ENCODE measurements at places on chromosomes 12 and 14. TPM values are rescaled to one million over a fixed set of nuclear protein-coding genes. Genes with fewer than 3 reads are reported as not detected.

Gene SLC6A15
- 2.7 TPM for total RNA-seq

Gene RBMS2
- total RNA-seq = 20.6 TPM

Gene ESR2
- total RNA-seq = 2.2 TPM

Gene BCL2L14
- not detected for total RNA-seq

Gene DIO3
- total RNA-seq = 52.1 TPM

Gene ABHD4
- total RNA-seq = 31.9 TPM

Gene NRXN3
- total RNA-seq = 4.7 TPM

Gene CD163L1
- 0.74 TPM for total RNA-seq

DNA sequence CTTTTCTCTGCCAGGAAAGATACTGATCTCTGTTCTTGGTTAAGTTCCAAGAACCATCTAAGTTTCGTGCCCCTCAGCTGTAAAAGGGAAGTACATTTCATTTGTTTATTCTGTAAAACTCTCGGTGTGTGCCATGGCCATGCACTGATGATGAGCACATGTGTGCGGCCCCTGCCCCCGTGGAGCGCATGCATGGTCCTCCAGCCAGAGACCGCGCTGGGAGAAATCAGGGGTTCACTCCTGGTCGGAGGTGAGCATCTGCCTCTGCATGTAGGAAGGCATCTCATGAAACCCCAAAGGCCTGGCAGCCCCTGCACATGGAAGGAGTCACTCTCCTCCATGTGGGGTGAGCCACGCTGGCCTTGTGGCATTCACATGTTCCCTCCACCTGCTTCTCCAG, 102.5 kb upstream of the RTL1 start:
- no peak for DNase-seq

GRCh38 chr12:122081697-122082221, 3.2 kb downstream of the MLXIP start:
- no peak for DNase-seq

DNA sequence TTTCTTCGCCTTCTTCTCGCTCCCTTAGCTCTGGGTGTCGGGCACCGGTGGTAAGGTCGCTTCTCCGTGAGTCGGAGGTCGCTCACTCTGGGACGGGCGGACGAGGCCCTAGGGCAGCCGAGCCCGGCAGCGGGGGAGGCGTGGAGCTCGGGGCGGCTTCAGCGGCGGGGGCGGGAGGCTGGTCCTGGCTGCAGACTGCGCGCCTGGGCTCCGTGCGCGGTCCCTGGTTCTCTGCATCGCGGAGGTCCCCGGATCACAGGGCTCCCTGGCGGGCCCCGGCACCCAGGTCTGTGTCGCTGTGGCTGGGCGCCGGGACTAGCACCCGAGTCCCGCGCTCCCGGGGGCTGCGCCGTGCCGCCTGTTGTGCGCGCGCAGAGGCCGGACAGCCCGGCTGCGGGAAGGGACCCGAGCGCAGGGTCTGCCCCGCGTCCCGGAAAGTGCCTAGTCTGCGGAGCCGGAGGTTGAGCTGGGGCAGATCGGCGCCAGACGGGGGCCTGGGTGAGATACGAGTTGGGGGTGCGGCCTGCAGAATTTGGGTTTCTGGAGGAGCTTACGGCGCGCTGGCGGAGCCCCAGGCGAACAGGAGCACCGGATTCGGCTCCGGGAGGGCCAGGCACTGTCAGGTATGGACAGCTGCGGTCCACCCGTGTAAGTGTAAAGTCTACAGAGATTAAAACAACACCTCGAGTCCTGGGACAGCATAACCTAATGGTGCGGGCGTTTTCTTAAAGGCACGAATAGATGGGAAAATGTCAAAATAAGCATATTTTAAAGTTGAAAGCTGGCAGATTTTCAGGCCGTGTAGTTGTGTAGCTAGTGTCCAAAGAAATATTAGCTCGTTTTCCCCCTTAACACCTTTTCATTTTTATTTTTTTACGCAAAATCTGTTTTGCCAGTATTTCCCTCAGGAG, 713 bp downstream of the FRMD6 start:
- no peak for DNase-seq

DNA sequence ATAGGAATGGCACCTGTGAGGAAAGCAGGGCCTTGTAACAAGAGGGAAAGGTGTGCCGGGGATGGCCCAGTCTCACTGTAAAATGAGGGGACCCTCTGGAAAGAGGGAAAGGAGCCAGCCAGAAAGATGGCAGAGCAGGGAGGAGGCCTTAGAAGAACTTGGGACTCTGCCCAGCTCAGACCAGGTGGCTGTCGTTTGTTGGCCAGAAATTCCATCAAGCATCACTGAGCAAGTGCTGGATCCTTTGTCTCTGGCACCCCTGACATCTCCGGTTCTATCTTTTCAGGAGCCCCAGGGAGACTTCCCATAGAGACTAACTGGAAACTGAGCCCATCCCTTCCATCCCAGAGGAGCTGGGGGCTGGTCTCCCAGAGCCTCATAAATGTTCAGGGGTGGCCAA, 43.3 kb downstream of the DEGS2 start:
- no peak for DNase-seq

DNA sequence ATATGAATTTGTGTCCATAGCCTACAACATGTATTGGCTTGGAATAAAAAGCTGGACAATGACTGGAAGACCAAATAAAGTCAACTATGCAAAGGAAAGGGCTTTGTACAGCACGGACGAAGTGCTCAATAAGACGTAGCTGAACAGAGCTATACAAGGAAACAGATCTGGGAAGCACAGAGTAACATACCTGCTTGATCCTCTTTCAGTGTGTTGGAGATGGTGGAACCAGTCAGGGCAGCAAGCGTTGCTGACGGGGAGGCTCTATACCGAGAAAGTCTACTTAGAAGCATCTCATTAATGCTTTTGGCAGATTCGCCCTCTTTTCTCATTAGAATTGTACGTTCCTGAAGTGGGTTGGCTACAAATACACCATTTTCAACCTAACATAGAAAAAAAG, 99.3 kb downstream of the HECTD4 start:
- DNase-seq = no peak

- DNase-seq = no peak
Observed at GRCh38 chr12:131047789-131048610, 94.3 kb downstream of the ADGRD1 start.

- no peak for DNase-seq
Observed at GRCh38 chr14:101476258-101476915, 84.9 kb upstream of the DIO3 start.

DNA sequence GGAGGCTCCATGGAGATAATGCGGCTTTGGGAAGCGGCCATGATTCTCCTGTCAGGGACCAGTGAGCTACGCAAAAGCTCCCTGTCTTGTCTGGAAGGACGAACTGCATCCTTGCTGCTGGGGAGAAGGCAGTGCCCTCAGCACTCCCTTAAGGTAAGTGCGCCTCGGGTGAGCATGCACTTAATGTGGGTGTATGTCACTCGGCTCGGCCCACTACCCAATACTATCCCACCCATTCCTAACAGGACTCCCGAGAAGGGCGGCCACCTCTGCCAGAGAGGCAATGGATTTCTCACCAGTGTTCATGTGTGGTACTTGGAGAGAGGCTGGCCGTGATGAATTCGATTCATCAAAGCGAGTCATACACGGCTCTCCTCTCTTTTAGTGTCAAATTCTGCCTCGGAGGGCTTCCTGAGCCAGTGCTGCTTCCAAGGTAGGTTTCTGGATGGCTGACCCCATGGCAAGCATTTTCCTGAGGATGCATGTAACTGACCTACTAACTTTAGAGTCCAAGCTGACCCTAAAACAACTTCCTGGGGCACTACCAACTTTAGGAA, 151.7 kb upstream of the RTL1 start:
- DNase-seq = no peak

- DNase-seq = no peak
Observed at GRCh38 chr14:57831981-57832380, 33.9 kb downstream of the SLC35F4 start.

- no peak for DNase-seq
Observed at GRCh38 chr12:32902287-32902997, 5.9 kb upstream of the PKP2 start.

DNA sequence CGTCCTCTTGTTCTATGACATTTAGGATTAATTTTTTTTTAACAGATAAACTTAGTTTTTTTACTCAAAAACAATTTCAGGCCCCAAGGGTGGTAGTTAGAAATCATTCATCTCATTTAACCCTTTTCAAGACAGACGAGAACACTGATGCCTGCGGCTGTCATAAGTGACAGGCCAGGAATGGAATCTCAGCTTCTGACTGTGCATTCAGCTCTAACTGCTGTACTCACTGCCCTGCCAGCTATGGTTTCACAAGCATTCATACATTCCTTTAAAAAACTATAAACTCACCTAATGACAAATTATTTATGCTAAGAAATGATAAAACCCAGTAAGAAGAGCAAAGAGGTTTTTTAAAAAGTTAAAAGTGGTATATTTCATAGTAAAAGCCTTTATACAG, 8.8 kb downstream of the DENND5B start:
- DNase-seq = no peak

DNA sequence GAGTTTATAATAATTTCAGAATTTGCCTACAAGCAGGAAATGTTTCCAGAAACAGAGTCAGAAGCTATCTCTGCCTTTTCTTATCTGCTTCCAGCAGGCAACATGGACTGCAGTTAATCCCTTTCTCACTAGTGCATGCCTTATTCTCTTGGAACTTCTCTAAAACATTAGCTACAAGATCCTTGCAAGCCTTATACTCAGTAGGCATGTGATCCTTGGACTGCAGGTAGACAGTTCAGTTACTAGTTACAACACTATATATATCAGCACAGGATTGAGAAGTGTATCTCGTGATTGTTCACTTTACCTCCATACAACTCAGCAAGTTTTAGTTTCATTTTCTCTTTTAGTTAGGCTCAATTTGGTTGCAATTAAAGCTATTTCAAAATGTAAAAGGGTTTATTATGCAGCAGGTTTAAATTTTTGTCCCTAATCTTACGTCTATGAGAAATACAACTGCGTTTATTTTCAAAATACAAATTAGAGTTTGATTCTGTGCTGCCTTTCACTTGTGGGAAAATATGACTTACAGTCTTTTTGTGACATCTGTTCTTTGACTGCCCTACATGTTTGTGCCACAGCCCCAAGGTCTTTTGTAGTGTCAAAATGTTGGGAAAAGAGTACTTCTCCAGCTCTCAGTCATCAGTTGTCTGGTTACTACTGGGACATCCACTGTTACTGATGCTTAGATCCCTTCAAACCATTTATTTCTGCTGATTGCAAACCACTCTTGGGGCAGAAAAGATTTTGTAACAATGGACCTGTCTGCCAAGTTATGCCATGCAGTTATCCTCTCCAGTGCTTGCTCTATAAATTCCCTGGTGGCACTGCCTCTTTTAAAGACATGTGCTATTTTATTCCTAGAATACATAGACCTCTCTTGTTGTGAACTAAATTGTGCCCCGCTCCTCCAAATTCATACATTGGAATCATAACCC, 709.0 kb upstream of the FOXG1 start:
- DNase-seq = no peak

- no peak for DNase-seq
Observed at GRCh38 chr12:113301811-113302210, 33.1 kb downstream of the SLC8B1 start.

- DNase-seq = peak; percentile 11
Observed at GRCh38 chr14:78131201-78131600, 39.0 kb upstream of the NRXN3 start.

DNA sequence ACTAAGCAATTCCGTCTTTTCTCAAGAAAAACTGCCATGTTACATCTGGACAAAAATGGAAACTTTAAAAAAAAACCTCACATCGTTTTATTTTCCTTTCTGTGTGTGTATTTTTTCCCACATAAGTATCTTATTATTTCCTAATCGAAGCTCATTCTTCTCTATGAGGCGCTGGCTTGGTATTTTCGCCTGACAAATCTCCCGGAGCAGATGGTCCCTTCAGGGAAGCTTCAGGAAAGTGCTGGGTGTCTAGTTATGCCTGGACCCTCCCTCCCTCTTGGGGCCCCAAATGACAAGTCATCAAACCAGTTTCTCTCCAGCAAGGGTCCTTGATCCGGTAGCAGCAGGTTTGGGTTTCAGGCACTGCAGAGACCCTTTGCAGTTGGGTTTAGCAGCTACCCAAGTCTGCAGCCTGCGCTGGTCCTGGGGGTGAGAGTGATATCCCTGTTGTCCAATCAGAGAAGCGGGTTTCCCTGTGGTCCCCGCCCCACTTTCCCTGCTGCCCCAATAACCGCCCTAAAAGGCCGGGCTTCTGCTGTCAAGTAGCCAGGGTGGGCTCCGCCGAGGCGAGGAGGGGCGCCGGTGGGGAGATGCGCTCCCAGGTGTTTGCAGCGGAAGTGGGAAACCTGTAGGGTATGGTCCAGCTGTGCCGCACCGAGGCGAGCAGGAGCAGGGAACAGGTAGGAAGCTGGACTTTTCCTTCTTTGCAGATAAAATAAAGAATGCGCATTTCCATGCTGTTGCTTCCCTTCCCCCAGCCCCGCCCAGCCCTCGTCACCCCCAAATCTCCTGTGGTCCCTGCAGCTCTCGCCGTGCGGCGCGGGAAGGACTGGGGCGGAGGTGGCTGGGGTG, at the start of gene CNTN1:
Gene CNTN1, plus strand, starts transcription at position 527 of the 852 bp plus-strand sequence.
- peak; percentile 90 for DNase-seq

DNA sequence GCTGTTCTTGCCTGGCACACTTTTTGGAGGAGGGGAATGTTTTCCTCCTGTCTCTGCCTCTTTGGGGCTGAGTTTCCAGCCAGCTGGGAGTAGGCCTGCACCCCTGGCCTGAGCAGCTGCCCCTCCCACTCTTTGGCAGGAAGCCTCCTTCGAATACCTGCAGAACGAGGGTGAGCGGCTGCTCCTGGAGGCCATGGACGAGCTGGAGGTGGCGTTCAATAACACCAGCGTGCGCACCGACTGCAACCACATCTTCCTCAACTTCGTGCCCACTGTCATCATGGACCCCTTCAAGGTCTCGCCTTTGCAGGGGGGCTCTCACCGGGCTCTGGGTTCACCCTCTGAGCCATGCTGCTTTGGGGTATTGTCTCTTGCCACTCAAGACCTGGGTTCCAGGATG, 69.4 kb downstream of the FOXN4 start:
- DNase-seq = no peak

GRCh38 chr12:11656550-11656949, 7.1 kb downstream of the ETV6 start:
- no peak for DNase-seq

GRCh38 chr14:57617510-57617909, 123.9 kb upstream of the CCDC198 start:
- DNase-seq = no peak

DNA sequence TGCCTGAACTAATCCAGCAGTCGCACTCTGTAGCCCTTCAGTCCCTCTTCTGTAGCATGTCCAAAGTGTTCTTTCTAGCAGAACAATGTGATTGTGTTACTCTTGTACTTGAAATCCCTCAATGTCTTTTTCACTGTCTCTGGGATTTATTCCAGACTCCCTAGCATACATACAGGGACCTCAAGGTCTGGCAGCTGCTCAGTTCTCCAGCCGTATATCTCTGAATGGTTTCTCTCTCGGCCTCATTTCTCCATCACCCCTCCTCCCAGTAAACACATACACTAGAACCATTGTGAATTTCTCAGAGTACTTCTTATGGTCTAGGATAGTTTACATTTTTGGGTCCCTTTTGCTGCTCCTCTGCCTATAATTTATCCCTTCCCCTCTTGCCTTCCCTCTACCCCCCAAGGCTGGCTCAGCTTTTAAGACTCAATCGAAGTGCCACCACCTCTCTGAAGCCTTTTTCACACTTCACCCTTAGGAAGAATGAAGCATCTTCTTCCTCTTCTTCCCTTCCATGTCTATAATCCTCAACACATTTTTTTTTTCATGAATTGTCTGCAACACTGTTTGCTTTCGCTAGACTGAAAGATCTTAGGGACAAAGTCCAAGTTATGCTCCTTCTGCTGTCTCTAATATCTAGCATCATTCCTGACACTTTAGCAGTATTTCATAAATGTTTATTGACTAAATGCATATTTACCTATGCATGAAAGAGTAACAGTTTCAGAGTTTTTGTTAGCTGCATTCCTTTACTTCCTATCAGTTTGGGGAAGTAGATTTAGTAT, 446.1 kb downstream of the ZFP36L1 start:
- no peak for DNase-seq

GRCh38 chr12:40947797-40948196, 240.3 kb upstream of the PDZRN4 start:
- no peak for DNase-seq
